A549 (cell line): ENCODE measurements at places on chromosomes 5 and 9.

GRCh38 chr9:119500072-119500771 is 131.0 kb upstream of the BRINP1 start:
- DNase-seq = no peak

GRCh38 chr5:54793468-54794134 is 191.8 kb downstream of the ESM1 start:
- DNase-seq = no peak

DNA sequence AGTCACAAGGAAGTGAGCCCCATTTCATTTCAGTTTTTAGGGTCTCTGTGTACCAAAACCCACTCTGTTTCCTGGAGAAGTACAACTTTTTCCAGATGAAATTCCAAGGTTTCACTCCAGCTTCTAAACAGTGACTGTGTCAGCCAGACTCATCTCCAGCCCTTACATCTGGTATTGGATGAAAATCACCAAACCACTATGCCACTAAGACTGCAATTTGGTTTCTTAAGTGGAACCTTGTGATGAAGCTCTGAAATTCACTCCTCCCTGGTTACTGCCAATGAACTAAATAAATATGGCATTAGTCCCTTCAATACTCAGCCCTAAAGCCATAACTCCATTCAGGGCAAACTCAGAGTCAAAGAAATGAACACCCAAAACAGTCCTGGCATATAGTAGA is 211.2 kb upstream of the DAPK1 start:
- no peak for DNase-seq

GRCh38 chr5:176650354-176650884 is 3.1 kb downstream of the TSPAN17 start:
- DNase-seq = no peak

DNA sequence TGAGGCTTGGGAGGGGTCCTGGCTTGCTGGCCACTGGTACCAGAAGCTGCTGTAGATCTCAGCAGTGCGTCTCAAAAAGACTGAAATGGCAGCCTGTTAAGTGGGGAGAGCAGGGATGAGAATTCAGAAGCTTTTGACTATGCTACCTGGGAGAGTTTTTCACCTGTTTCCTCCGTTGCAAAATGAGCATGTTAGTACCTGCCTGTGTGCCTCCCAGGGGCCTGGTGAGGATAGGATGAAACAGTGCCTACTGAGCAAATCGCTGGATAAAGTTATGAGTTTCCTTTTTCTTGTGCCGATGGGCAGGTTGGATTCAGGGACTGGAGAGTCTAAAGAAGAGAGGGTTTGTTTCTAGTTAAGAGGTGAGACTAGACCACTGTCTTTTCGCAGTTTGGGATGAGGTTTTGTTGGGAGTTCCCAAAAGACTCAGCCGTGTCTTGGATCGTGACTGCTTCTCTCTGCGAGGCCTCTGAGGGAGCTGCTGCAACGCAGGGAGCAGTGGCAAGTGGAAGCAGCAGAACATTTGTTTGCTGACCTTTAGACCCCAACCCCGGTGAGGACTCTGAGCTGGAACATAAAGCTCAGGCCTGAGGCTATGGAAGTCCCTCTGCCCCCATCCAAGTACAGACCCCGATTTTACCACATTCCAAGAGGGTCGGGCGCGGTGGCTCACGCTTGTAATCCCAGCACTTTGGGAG is 1.4 kb downstream of the RALGPS1 start:
- no peak for DNase-seq
